ENCODE measurements at places on chromosomes 1 and 21.

GRCh38 chr1:180424848-180425457, 77.4 kb downstream of the ACBD6 start:
- no peak for DNase-seq

GRCh38 chr1:23167353-23168078, 1.1 kb downstream of the LUZP1 start:
- DNase-seq, result no peak

DNA sequence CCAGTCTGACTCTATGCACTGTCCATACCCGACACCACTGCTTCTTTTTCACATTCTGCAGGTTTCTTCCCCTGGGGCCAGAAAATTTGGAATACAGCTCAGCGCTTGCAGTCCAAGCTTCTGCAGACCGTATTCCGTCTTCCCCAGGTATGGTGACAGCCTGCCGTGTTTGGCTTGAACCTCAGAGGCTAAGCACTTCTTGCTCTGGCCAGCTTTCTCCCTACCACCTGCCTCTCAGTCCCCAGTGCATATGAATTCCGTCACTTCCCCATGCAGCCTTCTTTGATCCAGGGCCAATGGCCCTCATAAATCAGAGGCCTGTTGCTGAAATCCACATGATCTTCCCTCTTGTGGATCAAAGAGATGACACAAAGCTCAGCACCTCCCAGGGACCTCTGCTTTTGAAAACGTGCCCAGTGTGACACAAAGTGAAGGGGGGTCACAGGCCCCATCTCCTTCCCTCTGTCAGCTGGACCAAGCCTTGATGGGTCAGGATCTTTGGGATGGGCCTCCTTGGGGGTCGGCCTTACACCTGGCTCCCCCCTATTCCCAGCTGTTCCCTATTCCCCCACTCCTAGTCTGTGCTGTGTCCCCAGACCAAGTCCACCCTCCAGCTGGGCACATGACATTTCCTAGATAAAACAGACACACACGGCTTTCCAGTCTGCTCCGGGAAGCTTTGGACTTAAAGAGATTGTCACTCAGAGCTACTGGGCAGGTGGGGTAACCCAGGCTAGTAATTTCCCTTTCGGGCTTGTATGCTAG, 66.6 kb downstream of the HMGB4 start:
- DNase-seq, result no peak

GRCh38 chr1:37147906-37148305, 113.6 kb upstream of the GRIK3 start:
- DNase-seq, result no peak

GRCh38 chr1:183946320-183946613, 91.3 kb downstream of the COLGALT2 start:
- DNase-seq, result no peak

GRCh38 chr1:40783001-40783905, at the start of gene KCNQ4:
Gene KCNQ4, plus strand, starts transcription at chr1:40783787. Its CDS starts 307 bp downstream, at chr1:40784094.
- no peak for DNase-seq
